Heart right ventricle (tissue), 16 donors: ENCODE measurements at places on chromosomes 16 and 17. TPM values are rescaled to one million over a fixed set of nuclear protein-coding genes. Genes with fewer than 3 reads are reported as not detected.
A peak's percentile ranks its signal among the peaks of the same experiment; 100 is the strongest.

Gene TMIGD1
- not detected for polyA plus RNA-seq

Gene TBC1D3D
- 0.75 TPM for polyA plus RNA-seq

Gene RNF227
- 1.5 TPM for polyA plus RNA-seq

Gene RFWD3
- polyA plus RNA-seq = 1.8 TPM

DNA sequence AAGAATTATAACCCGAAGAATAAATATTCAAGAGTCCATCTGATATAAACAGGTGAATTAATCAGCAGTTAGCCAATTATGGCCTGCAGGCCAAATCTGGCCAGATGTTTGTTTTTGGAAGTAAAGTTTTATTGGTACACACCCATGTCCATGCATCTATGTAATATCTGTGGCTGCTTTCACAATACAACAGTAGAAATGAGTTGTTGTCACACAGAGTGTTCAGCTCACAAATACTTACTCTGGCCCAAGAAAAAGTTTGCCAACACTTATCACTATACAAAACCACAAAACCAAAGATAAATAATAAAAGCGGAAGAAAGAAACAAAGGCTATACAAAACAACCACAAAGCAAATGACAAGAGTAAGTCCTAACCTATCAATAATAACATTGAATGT is 109.4 kb downstream of the CDYL2 start:
- DNase-seq = no peak

DNA sequence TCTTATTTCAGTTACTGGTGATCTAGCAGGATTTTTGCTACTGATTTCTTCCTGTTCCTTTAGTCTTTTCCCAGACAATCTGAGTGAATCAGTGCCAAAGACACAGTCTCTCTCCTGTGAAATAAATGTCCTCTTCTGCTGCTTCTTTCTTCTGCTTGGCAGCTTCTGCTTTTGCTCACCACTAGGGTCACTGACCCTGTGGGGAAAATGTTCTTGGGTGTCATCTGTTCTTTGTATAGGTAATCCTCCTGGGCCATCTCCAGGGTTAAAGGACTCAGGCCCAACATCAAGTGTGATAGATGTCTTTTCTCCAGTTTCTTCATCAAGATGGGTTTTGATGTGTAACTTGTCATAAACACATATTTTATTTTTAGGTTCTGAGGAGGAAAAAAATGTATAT is 5.2 kb downstream of the PALB2 start:
- no peak for DNase-seq

DNA sequence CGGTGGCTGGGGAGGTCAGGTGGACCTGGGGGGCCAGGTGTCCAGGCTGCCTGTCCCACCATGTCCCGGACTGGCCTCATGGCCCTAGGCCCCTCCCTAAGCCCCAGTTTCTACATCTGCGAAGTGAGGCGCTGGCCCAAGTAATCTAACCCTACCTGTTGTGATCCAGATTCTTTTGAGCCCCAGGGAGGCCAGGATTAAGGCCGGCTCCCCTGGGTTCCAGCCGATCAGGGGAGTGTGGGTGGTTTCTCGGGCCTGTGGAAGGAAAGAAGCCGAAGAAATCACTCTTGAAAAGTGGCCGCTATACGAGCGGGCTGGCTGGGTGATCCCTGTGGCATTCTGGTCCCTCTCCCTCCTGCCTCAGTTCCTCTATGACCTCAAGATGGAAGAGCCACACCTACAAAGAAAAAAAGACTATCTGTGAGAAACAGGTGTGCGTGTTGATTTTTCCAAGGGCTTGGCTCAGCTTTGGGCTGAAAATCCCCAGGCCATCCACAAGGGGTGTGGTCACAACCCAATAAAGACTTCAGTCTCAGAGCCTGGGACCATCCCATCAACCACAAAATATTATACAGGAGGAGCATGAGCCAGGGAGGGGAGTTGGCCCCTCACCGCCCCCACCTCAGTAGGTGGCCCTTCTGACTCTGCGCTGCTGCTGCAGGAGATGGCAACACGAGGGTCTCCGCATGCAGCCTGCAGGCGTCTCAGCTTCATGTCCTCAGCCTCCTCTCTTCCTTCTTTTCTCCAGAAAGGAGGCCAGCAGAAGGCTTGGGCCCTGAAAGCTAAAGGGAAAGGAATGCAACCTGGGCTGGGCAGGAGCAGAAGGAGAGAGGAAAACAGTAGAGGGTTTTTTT is 20.3 kb downstream of the GPR142 start:
- DNase-seq = no peak

GRCh38 chr17:31677681-31678080 is 181.4 kb downstream of the COPRS start:
- no peak for DNase-seq

- no peak for DNase-seq
Measured at GRCh38 chr16:83622010-83622409, 185.8 kb upstream of the HSBP1 start.

DNA sequence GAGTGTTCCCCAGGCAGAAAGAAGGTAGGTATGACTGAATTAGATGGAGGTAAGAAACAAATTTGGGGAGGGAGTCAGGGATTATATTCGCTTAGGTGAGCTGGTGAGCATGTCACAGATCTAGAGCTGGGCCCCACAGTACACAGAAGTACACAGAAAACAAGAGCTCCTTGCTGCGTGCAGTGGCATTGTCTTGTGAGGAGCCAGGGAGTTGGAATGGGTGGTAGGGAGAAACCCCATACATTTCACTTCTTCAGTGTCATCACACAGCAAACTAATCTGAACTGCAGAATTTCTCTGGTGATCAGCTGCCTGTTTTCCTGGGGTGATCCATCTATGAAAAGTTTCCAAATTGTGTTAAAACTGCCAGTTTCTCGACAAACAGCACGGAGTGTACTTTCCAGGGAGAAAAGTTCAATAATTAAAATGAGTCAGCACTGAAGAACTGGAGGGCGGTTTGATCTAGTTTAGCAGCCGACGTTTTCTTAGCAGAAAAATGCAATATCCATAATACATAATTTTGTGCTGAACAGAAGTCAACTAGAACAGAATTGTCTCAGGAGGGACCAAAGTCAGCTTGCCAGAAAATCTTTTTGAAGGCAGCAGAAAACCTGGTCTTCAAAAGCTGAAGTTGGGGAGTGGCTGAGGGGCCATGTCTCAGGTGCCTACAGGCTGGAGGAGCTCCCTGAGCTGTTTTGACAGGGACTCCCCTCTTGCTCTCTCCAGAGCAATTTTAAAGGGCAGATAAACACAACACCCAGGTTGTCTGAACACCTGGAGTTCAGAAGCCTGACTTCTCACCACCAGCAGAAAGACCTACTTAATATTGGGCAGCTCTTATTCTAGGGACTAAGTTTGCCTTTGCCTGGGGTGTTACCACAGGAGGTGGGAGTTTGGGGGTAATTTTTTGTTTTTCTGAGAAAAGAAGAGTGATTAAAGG is 448.6 kb downstream of the CA10 start:
- DNase-seq = no peak

GRCh38 chr17:35684055-35684802 is 47.2 kb upstream of the RASL10B start:
- DNase-seq = no peak

GRCh38 chr16:23527961-23528643 is 17.8 kb upstream of the GGA2 start:
- no peak for DNase-seq

DNA sequence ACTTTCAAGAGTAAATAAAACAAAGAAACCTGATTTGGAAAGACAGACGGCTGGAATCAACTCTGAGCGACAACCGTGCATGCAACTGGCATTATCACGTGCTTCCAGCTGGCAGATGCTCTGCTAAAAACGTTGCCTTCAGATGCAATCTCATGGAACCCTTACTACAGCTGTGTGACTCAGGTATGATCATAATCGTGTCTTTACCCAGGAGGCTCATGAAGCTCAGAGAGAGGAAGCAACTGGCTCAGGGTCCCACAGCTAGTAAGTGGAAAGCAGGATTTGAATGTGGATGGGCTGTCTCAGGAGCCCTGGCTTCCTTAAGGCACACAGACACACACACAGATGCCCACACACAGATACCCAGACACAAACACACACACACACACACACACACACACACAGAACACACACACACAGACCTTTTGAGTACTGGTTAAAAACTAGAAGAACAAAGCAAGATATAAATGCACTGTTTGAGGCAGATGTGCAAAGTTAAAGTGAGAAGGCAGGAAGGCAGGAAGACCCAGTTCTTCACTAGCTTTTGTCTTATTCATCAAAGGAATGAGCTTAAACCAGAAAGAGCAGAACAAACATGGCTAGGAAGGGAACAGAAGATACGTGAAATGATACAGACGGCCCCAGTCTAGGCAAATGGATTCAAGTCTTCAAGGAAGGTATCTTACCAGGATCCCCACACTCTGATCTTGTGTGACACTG is 275.2 kb downstream of the MAF start:
- no peak for DNase-seq

GRCh38 chr17:43456661-43457361 is 27.0 kb upstream of the DHX8 start:
- no peak for DNase-seq

GRCh38 chr16:47826070-47826469 is 329.7 kb downstream of the ABCC12 start:
- DNase-seq = no peak

GRCh38 chr16:56246051-56246817 is 54.9 kb downstream of the GNAO1 start:
- DNase-seq = no peak

- DNase-seq = no peak
Measured at GRCh38 chr17:41439375-41439774, 1.4 kb downstream of the KRT38 start.

DNA sequence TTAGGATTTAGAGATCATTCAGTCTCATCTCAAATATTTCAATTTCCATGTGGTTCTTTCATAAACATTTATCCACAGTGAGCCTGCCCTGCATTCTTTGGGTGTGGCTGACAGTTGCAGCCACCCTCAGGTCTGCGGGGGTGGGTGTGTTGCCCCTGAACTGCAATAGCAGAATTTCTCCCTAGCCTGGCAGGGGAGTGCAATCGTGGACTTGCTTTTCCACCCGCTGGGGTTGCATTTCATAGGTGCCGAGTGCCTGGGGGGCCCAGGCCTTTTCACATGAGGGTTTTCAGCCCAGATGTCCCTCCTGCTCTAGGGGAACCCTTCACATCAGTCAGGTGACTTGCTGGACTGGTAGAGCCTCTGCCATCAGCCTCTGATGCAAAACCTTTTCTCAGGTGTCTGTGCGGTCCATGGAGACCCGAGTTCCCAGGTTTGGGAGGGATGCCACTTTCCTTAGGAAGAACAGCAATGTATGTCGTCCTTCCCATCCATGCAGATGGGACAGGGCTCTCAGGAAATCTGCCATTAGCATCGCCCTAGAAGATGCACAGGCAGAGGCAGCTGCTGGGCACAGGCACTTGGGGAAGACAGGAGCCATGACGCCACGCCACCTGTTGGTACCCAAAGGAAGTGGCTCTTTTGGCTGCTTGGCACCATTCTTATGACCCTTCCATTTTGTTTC is 2.4 kb upstream of the USP36 start:
- no peak for DNase-seq

- peak; percentile 3 for DNase-seq
Measured at GRCh38 chr16:53664724-53665345, 38.8 kb downstream of the RPGRIP1L start.
